ENCODE measurements at places on chromosomes 6 and 20.

GRCh38 chr20:54661880-54662465, 186.6 kb downstream of the DOK5 start:
- no peak for DNase-seq

DNA sequence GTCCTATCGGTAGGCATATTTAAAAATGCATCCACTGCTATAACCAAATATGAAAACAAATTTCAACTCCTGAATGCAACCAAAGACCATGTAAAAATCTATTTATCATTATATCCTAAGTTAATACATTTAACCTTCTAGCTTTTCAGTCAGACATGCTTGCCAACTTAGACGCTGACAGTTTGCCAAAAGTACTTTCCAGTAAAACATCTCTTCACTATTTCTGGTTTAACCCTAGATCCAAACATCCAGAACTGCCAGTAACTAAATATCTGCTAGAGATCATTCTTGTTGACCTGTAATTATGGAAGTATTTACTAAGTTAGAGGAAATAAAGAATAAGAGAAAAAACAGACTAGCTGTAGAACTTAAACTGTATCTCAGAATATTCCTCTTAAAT, 210.2 kb upstream of the THEMIS start:
- DNase-seq: peak; percentile 11

GRCh38 chr20:63465380-63466249, 6.8 kb downstream of the KCNQ2 start:
- DNase-seq: no peak

DNA sequence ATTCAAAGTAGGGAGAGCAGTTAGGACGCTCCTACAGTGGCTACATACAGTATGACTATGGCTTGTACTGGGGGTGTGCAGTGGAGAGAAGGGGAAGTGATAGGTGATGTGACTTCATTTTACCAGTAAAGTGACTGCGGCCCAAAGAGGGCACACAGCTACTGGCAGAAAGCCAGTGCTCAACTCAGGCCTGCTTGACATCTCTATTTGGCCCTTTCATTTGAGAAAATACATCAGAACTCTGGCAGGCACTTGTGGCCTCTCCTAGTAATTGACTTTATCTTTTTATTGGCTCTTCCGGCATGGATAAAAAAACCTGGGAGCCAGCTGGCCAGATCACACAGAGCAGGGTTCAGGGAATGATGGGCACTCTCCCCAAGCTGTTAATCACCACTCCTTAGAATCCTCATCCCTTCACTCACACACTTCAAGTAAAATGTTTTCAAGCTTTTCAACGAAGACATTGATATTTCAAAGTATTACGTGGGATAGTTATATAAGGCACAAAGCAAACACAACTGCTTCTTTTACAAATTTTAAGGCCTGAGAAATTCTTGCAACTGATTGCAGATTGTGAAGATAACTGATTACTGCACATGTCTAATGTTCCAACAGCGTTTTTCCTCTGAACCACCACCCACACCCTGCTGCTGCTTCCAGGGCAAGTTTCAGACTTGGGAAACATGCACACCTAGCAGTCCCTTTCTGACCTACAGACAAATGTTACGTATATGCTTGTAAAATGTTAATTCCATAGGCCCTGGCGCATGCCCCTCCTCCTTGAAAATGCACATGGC, 73.5 kb downstream of the TNFRSF21 start:
- DNase-seq: no peak

- no peak for DNase-seq
Observed at GRCh38 chr6:166443166-166443565, 60.4 kb upstream of the MPC1 start.

DNA sequence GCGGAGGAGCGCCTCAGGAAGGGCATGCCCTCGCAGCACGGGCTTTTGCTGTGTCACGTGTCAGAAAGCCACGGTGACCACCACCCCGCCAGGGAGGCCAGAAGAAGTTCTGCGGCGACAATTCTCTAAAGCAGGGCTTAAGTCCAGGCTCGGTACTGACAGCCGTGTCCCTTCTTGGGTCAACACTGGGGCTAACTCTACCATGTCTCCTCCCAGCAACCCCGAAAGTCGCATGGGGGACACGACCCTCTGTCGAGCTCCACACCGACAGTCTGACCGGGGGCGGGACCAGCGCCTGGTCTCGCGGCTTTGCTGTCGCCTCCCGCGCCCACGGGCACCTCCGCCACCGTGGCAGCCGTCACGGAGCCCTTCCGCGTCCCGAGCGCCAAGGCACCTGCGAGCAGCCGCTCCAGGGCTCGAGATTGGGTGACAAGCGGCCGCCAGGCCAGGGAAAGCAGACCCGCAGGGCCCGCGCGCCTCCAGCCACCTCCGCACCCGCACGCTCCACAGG, 534 bp downstream of the NANP start:
- DNase-seq: peak; percentile 38

GRCh38 chr20:5214826-5215225, 88.0 kb downstream of the CDS2 start:
- DNase-seq: no peak

DNA sequence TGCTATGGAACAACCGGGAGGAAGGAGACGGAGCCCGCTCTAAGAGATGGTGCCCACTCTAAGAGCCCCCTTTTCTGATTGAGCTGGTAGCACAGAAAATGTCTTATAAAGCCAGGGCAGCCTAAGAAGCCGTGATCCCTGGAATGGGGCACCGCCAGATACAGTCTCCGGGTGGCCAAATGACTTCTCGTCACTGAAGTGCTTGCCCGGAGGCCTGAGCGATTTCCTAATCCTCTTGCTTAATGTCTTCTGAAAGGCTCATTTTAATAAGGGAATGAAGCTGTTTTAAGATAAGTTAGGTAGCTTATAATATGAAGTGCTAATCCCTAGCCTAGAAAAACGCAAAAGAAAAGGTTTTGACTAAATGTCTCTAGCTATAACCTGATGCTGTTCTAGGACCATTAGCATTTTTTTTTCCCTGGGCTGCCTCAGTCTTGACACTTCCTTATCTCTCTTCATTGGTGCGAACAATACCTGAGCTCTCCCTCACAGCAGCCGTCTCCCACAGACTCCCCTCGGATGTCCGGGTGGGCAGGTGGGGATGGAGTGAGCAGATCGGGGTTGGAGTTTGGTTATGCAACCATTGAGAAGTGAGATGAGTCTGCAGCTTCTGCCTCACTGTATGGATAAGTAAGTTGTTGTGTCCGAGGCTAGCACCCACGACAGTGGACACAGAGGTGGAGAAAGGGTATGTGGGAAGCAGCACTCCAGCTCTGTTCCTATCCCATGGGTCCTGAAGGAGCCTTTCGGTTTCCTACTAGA, 559.4 kb upstream of the AGPAT4 start:
- no peak for DNase-seq

DNA sequence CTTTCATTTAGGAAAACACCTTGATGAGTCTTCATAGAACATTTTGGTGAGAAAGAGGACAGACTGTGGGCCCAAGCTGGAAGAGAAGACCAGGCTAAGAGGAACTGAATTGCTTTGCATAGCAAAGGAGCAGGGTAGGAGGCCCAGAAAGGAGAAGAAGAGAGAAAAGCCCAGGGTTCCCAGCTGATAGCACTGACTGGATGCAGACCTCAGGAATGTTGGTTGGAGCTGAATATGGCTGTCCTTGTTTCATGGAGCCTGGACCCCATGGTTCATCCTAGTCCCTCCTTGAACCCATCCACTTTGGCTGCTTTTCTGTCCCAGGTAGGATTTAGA, 18.0 kb upstream of the ZFAND3 start:
- DNase-seq: no peak

- no peak for DNase-seq
Observed at GRCh38 chr6:41565701-41566100, 19.5 kb downstream of the FOXP4 start.

DNA sequence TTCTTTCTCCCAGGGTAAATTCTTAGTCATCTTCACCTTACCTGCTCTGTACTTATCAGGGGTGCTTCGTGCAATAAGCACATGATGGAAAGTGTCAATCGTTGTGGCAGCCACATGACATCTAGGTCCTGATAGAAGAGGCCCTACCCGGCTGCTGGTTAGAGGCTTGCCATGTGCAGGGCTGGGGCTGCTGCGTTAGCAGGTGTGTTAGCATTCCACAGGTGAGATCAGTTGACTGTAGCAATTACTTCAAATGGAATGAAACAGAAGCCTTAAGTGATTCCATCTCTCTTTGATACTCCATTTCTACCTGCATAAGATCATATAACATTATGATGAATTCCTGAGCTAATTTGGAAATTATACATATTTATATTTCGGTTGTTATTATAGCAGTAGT, 127.0 kb downstream of the UST start:
- no peak for DNase-seq

- peak; percentile 62 for DNase-seq
Observed at GRCh38 chr6:147117580-147117979, 86.6 kb upstream of the STXBP5 start.

- DNase-seq: no peak
Observed at GRCh38 chr6:170243386-170243785, 47.5 kb downstream of the DLL1 start.

GRCh38 chr6:39268171-39268570, 38.9 kb upstream of the KCNK5 start:
- DNase-seq: no peak

DNA sequence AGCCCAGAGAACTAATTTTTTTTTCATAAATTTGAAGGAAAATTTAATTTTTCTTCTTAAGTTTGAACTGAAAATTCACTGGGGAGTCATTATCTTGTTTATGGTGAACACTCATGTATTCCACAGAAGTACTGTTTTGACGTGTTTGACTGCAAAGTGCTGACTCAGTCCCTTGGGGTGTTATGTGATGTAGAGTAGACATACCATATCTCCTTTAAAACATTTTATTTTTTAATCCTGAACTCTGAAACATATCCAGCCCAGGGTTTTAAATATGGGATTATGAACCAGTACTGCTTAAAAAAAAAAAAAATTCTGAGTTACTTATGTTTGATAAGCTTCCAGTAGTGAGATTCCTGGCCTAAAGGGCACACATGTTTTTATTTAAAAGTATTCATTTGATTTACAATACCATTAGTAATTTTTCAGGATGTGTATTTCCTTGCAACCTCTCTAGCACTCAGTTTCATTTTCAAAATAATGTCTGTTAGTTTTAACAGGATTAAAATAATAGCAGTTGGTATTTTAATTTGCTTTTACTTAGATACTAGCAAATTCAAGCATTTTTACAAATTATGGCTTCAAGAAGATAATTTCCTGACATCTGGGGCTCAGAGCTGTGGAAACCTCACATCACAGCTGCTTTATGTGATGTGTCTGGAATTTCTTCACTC, 81.7 kb upstream of the PDE10A start:
- DNase-seq: peak; percentile 87

Measured in fibroblast of mammary gland (primary cell).